ENCODE measurements at places on chromosomes 6 and 20.
A peak's percentile ranks its signal among the peaks of the same experiment; 100 is the strongest.

- peak; percentile 20 for DNase-seq
Observed at GRCh38 chr20:62907384-62908317, 18.7 kb downstream of the DIDO1 start.

DNA sequence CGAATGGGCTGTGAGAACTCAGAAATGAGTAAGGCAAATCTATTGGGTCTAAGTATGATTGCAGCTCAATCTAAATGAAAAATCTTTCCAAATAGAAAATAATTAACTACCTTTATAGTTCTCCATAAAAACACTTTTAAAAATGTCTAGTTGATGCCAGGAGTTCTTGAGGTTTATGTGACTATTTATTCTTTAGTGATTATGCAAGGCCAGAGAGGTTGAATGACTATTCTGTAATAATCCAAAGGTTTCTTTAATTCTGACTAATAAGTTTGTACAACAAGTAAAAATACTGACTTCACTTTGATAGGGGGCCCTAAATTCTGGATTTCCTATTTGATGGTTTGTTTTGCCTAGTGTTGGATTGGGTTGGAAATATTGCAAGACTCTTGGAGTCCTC, 461.2 kb downstream of the EPM2A start:
- DNase-seq = no peak

GRCh38 chr6:36837686-36838085, 1.6 kb downstream of the CPNE5 start:
- DNase-seq = no peak

DNA sequence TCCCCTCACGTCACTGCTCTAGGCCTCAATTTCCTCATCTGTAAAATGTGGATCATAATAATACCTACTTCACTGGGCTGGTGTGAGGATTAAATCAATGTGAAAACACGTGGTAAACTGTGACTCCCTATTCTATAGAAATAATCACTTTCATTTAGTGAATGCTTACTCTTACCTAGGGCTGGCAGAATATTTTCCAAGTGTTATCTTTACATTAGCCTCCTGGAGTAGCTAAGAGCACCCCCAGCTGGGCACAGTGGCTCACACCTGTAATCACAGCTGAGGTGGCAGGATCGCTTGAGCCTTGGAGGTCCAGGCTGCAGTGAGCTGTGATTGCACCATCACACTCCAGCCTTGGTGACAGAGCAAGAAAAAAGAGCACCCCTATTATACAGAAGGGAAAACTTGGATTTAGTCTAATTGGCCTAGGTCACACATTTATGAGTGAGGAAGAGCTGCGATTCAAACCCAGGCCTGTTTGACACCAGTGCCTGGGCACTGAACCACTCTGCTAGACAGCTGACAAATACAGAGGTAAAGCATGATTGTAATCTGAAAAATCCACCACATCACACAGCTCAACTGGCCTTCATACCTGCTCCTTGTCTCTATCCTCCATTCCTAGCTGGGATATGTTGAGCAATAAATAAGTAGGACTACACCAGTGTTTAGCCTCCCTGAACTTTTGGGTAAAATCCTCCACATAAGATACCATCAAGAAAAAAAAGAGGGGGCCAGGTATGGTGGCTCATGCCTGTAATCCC, 1.4 kb upstream of the SNTA1 start:
- peak; percentile 26 for DNase-seq

DNA sequence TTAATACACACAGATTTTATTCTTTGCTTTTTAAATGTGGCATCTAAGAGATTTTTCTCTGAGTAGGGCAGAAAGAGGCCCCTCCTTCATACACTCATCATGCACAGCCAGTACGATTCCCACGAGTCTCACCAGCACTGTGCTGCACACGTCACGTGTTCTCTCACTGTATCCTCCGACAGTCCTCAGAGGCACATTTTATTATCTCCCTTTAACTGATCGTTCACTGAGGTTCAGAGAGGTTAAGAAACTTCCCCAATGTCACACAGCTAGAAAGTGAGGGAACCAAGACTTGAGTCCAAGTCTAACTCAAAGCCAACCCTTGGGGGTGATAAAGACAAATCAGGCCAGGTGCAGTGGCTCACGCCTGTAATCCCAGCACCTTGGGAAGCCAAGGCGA, 142.5 kb downstream of the PREX1 start:
- DNase-seq = no peak

GRCh38 chr20:62339647-62340062, 27.5 kb downstream of the LAMA5 start:
- no peak for DNase-seq

GRCh38 chr6:30687659-30688431, 1.4 kb upstream of the PPP1R18 start:
- peak; percentile 27 for DNase-seq

DNA sequence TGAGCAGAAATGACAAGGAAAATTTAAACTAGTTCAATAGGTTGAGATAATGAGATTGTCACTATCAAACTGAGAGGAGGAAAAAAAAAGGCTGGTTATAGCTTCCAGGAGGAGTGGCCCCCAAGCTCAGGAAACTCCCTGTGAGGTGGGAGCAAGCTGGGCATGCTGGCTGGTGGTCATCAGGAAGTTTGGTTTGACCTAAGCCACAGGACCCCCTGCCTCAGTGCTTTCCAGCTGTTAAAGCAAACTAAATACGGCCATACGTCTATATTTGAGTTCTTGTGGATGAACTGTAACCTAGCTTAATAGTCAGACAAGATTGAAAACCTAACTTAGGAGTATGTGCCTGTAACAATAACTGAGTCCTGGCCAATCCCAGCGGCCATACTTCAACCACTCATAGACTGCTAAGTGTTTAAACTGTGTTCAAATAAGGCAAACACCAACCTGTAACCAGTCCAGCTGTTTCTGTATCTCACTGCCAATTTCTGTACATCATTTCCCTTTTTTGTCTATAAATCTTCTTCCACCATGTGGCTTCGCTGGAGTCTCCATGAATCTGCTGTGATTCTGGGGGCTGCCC, 24.6 kb upstream of the ZBTB24 start:
- DNase-seq = no peak

- no peak for DNase-seq
Observed at GRCh38 chr6:17492350-17492749, 99.0 kb downstream of the CAP2 start.

- DNase-seq = no peak
Observed at GRCh38 chr20:58909585-58909984, 57.1 kb downstream of the GNAS start.

GRCh38 chr6:128343706-128344105, 176.7 kb downstream of the PTPRK start:
- DNase-seq = no peak

GRCh38 chr6:71284785-71285184, 3.8 kb upstream of the OGFRL1 start:
- DNase-seq = no peak

- no peak for DNase-seq
Observed at GRCh38 chr6:10268111-10268510, 146.8 kb downstream of the TFAP2A start.

- DNase-seq = no peak
Observed at GRCh38 chr6:21377356-21377755, 216.2 kb upstream of the SOX4 start.
